ENCODE measurements at places on chromosomes 11 and 22.

DNA sequence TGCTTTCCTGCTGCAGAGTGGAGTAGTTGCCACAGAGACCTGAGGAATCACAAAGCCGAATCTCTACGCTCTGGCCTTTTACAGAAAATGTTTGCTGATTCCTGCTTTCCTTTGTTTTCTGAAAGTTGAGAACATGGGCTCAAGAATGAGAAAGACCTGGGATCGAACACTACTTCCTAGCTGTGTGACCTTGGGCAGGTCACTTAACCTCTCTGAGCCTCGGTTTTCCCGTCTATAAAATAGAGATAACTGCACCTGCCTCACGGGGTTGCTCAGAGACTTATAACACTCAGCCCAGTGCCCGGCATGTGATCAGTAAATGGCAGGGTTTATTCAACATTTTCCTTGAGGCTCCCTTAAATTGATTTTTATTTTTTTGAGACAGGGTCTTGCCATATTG is 70.9 kb upstream of the ALX4 start:
- no peak for DNase-seq

DNA sequence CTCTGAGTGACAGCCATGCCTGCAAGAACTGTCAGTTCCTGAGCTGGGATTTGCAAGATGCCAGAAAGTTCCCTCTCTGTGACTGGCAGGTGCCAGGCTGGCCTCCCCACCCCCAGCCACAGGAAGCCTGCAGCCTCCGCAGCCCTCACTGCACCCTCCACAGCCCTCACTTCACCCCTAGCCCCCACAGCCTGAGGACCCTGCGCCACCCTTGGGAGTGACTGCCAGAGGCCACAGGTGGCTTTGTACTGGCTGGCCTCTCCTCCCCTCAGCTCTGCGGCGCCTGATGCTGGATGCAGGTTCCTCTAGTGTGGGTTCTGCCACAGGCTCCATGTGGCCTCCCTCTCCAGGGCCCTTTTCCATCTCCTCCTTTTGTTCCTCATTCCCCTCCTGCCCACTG is 28.7 kb downstream of the MPPED1 start:
- no peak for DNase-seq

DNA sequence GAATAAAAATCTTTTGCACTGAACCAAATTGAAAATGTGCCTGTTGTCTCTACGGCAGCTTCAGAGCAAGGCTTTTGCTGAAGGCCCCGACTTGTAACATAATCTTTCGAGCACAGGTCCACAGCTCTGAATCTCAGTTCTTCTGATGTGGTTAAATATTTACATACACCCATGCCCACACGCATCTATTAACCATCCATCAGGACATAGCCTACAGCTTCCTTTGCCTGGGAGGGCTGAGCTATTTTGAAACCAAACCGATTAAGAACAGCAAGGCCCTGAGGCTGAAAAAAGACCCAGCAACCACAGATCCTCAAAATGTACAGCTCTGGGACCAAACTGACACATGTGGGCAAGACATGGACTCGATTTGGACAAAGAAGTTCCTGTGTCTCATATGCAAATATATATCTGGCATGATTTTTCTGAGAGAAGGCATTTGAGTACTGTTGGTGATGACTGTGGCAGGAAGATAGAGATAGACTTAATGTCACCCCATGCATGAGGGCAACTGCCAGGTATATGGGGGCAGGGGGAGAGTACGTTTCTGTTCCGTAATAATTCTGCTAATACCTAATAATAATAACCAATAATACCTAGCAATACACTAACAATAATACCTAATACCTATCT is 322.7 kb upstream of the PLET1 start:
- no peak for DNase-seq

- DNase-seq = no peak
These were observed 115.4 kb downstream of the OSBP2 start for GRCh38 chr22:30810105-30810504.

GRCh38 chr11:130866831-130867230 is 49.4 kb downstream of the SNX19 start:
- no peak for DNase-seq

DNA sequence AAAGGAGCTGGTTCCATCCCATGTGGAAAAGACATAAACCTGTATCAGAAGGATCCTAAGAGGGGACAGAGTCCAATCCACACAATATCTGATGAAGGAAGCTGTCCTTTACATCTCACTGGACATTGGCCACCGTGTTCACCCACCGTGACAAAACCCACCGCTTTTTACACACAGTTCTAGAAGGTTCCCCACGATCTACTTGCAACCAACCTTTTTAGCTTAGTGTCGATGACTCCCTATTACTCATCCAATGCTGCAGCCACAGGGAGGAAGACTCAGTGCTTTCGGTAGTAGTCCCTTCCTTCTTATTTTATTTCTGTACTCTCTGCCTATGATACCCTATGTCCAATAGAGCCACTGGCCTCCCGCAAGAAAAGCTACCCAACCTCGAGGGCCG is 65.4 kb downstream of the MAPK1 start:
- no peak for DNase-seq

DNA sequence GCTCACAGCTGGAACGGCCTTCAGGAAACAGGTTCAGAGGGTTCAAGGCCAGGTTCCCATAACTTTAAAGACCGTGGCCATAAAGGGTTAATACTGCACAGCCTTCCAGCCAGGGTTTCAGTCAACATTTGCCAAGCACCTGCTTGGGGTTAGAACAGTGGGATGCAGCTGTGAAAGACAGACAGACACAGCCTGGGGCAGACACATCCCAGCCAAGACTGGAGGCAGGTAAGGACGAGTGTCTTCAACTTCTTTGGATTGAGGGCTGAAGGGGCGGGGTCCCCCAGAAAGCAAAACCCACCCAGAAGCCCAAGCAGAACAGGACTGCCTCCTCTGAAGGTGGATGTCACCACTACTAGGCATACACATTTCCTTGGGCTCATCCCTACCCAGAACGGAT is 14.3 kb downstream of the ARFGAP2 start:
- DNase-seq = no peak

GRCh38 chr11:93783765-93784144 is 327 bp upstream of the MED17 start:
- DNase-seq = no peak

DNA sequence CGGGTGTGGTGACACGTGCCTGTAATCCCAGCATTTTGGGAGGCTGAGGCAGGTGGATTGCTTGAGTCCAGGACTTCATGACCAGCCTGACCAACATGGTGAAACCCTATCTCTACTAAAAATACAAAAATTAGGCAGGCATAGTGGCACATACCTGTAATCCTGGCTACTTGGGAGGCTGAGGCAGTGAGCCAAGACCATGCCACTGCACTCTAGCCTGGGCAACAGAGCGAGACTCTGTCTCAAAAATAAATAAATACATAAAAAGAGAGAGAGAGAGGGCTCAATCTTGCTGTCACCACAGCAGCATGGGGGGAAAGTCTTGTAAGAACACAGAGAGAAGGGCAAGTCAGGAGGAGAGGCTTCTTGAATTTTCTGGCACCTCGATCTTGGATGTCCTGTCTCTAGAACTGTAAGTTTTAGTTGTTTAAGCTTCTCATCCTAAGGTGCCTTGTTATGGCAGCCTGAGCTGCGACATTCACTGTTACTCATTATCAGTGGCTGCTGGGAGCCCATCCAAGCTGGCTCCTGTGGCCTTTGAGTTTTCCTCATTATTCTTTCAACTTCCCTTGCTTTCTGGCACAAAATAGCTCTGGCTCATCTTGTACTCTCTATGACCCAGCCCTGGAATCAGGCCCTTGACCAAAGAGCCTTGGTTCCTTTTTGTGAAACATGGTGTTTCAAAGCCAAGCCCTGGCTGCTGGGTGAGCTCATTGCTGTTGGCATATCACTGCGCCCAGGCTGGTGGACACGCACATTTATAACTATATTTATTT is 8.0 kb upstream of the PSMC3 start:
- no peak for DNase-seq

DNA sequence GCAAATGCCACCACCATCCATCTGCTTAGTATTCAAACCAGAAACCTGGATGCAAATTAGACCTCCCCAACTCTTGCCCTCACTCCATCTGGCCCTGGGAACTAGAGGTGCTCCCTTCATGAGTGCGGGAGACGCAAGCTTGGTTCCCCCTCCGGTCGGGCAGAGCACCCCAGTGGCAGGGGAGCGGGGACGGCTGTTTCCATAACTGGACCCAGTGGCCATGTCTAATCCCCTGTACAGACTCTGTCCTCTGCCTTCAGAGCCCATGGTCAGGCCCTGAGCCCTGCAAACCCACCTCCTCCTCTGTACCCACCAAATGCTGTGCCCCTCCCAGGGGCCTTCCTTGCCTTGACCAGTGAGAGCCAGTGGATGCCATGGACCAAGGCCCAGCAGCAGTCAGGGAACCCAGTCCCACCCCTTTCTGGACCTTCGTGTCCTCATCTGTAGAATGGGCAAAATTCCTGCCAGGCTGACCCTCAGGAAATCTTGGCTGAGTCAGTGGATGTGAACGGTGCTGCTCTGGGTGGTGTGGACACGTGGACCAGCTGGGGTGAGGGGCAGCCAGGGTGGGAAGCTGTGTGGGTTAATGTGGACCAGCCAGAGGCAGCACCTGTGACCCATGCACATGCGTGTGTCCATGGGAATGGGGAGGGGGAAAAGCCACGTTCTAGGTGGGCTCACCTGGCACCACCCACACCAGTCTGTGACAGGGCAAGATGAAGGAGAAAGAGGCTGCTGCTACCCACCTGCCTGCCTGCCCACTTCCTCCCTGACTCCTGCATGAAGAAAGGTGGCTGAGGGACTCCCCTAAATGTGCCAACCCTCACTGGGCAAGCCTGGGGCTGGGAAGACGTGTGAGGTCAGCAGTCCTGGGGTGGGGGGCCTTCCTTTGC is 72.8 kb downstream of the LRRC32 start:
- no peak for DNase-seq

- no peak for DNase-seq
These were observed 1.3 kb downstream of the PACS1 start for GRCh38 chr11:66071381-66071801.

GRCh38 chr11:48154151-48154550 is 62.5 kb upstream of the OR4B1 start:
- DNase-seq = peak; percentile 83

DNA sequence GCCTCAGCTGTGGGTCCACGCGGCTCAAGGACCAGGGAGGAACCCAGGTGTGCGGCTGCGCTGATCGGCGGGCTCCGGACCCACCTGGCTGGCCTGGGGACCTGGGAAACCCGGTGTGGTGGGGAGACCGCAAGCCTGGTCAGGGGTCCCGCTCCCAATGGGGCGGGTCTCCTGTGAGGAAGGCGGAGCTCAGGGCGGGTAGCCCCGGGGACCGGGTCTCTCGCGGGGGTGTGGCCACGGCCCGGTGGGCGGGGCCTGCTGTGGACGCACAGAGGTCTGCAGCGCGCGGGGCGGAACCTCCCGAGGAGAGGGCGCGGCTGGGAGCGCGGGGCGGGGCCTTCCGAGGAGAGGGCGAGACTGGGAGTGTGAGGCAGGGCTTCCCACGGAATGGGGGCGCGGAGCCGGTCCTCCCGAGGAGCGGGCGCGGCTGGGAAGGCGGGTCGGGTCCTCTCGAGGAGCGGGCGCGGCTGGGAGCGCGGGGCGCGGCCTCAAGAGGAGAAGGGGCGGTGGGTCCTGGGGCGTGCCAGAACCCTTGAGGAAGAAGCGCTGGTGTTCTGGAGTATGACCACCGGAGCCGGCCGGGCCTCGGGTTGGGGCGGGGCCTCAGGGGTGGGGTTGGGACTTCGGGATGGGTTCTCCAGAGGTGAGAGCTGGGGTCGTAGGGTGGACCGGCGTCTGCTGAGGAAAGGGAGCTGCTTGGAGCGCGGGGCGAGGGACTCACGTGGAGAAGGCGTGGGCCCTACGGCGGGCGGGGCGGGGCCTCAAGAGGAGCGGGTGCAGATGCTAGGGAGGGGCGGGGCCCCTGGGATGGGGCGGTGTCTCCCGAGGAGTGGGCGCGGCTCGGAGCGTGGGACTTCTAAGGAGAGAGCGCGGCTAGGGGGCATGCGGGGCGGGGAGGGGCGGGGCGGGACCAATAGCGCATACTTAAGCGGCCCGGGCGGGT is 20.8 kb downstream of the DGCR6L start:
- peak; percentile 51 for DNase-seq

- peak; percentile 85 for DNase-seq
These were observed 461 bp upstream of the EED start for GRCh38 chr11:86244063-86244521.

DNA sequence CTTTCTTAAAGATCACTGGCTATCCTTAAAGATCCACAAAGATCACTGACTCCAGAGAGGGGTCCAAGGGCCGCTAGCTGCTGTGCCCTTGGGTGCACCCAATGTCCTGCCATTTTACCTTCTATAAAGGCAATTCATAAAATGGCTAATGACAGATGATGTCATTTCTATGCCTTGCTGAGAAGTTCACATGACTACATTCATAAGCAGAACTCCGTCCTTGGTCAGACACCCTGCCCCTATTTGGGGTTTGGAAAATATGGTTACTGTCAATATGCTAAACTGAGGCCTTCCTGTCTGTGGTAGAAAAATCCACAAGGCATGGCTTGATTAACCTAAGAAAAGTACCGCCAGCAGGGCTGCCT is 60.9 kb upstream of the BMAL1 start:
- DNase-seq = no peak

- peak; percentile 64 for DNase-seq
These were observed 851 bp downstream of the PTDSS2 start for GRCh38 chr11:450809-451451.

- DNase-seq = no peak
These were observed 43.6 kb downstream of the OR2AG2 start for GRCh38 chr11:6727971-6728760.

DNA sequence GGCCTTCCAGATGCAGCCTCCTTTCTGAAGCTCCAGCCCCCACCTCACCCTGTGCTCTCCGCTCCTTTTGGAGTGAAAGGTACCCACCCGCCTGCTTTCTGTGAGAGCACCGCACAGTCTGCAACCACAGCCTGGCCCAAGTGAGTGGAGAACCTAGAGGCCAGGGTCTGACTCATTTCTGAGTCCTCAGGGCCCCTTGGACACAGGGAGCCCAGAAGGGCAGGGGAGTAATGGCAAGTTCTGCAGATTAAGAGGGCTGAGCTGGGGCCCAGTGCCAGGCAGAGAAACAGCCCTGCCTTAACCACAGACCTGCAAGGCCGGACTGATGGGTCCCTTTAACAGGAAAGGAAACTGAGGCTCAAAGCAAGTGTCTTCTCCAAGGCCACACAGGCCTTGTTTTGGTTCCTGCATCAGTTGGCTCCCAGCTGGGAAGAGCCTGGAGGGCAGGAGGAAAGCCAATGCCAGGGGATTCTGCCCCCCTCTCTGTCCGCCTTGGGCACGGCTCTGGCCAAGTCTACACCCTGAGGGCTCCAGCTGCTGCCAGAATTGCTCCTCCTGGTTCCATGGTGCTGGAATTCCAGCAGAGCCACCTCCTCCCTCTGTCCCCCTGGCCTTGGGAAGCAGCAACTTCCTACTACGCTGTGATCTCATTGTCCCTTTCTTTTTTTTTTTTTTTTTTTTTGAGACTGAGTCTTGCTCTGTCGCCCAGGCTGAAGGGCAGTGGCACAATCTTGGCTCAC is 55.1 kb downstream of the CYTH4 start:
- peak; percentile 40 for DNase-seq

DNA sequence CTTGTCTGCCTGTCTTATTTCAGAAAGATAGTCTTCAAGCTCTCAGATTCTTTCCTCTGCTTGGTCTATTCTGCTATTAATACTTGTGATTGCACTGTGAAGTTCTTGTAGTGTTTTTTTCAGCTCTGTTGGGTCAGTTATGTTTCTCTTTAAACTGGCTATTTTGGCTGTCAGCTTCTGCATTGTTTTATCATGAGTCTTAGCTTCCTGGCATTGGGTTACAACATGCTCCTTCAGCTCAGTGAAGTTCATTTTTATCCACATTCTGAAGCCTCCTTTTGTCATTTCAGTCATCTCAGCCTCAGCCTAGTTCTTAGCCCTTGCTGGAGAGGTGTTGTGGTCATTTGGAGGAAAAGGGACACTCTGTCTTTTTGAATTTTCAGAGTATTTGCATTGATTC is 15.5 kb upstream of the DEPDC7 start:
- peak; percentile 73 for DNase-seq

- peak; percentile 72 for DNase-seq
These were observed 14.9 kb upstream of the CCDC73 start for GRCh38 chr11:32809313-32809712.
